ENCODE measurements at places on chromosomes 1 and 21.

DNA sequence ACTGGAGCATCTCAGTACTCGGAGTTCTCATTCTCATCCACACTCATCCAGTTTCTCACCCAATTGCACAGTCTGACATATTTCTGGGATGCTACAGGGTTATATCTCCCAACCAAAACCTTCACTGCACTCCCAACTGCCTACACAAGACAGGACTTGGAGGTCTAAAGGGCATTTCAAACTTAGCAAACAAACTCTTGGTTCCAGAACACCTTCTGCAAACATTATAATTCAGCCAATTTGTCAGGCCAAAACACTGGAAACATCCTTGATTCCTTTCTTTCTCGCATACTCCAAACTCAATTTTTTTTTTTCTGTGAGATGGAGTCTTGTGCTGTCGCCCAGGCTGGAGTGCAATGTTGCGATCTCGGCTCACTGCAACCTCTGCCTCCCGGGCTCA, 7.9 kb downstream of the SLAMF1 start:
- DNase-seq: no peak

GRCh38 chr21:43719748-43720538, 1.0 kb downstream of the PDXK start:
- no peak for DNase-seq

DNA sequence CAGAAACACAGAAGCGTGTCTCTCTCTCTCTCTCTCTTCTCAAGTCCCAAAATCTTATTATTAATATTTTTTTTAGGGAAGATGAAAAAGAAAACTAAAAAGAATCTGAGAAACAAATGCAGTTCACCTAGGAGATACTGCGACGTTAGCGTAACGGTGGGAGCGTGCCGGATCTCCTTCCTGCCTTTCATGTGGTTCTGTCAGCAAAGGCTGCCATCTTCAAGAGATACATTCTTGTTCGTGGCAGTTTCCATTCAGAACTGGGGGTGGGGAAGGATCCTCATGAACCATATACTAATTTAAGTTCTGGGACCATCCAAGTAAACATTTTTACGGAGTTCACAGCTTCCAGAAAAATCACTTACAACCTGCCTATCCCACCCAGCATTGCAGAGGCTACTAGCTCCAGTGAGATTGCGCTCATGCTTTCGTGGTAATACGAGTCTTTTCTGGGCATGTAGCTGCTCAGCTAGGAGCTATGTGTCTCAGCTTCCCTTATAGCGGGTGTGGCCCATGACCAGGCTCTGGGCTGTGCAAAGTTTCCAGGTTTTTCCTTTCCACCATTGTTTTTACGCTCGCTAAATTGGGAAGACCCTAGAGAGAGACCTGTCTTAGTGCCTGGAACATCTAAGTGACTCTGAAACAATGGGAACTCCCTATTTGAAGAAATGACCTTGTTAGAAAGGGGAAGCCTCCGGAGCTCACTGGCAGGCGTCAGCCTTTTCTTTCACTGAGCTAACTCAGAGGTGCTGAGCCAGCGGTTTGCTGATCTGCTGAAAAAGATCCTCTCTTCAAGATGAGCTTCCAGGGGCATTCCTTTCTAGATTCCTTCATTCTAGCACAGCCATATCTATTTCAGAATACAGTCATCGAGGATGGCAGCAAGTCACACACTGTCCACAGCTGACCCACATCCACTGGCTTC, 17.3 kb downstream of the SLAMF1 start:
- no peak for DNase-seq

GRCh38 chr1:24337455-24337854, 18.3 kb downstream of the GRHL3 start:
- DNase-seq: no peak

- peak; percentile 76 for DNase-seq
Measured at GRCh38 chr1:223727541-223727940, 15.2 kb downstream of the CAPN2 start.

DNA sequence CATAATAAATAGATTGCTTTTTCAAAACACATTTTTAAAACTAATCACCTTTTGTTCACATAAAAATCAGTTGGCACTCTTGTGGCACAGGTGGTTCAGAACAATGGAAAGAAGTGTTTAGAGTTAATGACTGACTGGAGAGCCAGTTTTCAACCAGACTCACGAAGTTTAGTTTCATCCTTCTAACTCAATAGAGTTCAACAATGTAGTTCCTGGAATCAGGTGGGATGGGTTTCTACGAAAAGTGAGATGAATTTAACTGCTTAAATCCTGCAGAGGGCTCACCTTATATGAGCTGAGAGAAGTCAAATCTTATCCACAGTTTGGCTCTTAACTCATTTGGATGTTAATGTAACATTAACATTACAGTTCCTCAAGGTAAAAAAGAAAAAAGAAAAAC, 116.5 kb downstream of the SMYD2 start:
- no peak for DNase-seq

GRCh38 chr1:16459352-16459925, 18.9 kb downstream of the NECAP2 start:
- no peak for DNase-seq

GRCh38 chr1:97061604-97062003, 340.0 kb downstream of the PTBP2 start:
- no peak for DNase-seq

- DNase-seq: no peak
Measured at GRCh38 chr21:15094706-15095105, 29.9 kb upstream of the NRIP1 start.

DNA sequence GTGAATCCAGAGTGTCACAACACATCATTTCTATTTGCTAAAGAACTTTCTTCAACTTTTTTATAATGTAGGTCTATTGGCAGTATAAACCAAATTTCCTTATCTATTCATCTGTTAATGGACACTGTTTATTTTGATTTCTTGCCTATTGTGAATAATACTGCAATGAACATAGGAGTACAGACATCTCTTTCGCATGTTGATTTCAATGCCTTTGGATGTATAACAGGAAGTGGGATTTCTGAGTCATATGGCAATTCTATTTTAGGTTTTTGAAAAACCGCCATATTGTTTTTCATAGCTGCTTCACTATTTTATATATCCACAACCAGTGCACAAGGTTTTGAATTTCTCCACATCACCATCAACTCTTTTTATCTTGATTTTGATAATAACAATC, 198.7 kb downstream of the KCNT2 start:
- DNase-seq: no peak
